Stimulated activated CD4-positive, alpha-beta T cell treated with anti-CD3 and anti-CD28 coated beads, Interleukin-2, amount 100 ng/mL, for 48 hours (primary cell): ENCODE measurements at places on chromosomes 6 and 20.

DNA sequence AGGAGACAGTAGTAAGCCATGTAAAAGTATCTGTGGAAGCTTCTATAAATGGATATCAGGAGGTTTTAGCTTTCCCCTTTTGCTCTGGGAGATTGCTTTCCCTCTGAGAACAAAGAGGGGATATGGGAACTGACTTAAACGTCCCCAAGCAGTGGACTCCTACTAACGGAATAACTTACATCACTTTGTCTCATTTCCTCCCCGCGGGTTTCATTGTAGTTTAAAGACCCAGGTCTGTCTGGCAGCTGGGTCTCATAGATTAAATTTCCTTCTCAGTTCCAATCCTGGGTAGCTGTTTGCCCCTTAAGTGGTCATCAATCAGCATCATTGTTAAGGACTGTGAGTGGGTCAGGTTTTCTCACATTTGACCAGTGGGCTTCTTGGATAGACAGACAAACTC lies 68.7 kb downstream of the PLAGL1 start:
- DNase-seq = no peak

DNA sequence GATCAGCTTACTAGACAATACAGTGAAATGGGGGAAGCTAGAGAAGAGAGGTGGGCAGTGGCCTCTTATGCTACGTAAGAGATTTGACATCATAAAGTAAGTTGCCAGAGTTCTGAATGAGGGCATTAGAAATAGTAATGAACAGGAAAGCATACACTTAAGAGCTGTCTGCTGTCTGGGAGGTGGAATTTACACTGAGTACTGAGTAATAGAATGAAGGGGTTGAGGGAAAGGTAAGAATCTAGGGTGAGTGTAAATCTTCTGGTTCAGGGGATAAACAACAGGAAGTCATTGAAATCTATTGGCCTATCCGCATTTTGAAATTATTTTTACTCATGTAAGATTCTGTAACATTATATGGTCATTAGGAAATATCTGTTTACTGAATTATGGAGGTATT lies 35.8 kb downstream of the HLA-DMB start:
- no peak for DNase-seq

DNA sequence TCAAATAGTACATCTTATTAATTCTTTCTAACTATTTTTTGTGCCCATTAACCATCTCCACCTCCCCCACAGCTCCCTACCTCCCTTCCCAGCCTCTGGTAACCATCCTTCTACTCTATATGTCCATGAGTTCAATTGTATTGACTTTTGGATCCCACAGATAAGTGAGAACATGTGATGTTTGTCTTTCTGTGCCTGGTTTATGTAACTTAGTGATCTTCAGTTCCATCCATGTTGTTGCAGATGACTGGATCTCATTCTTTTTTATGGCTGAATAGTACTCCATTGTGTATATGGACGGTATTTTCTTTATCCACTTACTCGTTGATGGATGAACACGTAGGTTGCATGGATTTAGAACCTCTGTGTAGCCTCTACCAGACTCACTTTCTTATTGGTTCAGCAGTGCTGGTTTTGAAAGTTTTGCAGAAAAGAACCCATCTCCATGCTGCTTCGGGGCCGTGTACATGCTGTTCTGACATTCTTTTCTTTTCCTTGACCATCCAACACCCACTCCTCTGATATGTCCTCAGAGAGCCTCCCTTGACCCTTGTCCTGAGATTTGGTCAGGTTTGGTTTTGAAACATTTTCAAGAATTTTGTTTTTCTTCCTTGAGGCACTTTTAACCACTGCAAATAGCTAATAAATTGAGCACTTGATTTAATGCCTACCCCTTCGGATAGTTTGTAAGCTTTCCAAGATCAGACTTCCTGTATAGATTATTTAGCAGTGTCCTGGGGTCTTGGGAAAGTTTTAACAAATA lies 231.2 kb upstream of the ZFP64 start:
- no peak for DNase-seq

DNA sequence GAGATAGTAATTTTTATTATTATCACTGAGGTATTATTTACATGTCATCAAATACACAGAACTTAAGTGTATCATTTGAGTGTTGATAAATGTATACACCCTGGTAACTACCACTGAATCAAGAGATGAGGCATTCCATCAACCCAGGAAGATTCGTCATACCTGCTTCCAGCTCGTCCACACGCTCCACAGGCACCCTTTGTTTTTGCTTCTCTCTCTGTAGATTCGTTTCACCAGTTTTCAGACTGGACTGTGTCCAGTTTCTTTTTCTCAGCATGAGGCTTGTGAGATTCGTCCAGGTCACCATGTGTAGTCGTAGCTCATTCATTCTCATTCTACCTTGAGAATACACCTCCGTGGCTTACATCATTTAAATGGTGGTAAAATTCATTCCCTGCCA lies 64.5 kb downstream of the BFSP1 start:
- no peak for DNase-seq

GRCh38 chr6:159727717-159728445 lies 575 bp downstream of the WTAP start:
- DNase-seq = no peak

DNA sequence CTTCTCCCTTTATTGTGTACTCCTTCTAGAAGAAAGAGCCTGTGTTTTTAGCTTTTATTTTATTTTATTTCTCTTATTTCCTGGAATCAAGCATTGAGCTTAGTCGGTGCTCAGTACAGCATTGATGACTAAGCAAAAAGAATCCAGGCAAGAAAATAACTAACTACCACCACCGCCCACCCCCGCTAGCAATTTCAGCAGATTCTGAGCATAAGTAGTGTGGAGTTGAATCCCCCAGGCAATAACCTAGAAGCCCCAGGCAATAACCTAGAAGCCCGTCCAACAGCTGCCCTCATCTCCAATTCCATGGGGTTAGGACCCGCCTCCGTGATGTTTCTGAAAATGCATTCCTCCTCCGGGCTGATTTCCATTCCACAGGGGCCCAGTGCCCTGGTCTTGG lies 258.0 kb upstream of the TAB2 start:
- no peak for DNase-seq

DNA sequence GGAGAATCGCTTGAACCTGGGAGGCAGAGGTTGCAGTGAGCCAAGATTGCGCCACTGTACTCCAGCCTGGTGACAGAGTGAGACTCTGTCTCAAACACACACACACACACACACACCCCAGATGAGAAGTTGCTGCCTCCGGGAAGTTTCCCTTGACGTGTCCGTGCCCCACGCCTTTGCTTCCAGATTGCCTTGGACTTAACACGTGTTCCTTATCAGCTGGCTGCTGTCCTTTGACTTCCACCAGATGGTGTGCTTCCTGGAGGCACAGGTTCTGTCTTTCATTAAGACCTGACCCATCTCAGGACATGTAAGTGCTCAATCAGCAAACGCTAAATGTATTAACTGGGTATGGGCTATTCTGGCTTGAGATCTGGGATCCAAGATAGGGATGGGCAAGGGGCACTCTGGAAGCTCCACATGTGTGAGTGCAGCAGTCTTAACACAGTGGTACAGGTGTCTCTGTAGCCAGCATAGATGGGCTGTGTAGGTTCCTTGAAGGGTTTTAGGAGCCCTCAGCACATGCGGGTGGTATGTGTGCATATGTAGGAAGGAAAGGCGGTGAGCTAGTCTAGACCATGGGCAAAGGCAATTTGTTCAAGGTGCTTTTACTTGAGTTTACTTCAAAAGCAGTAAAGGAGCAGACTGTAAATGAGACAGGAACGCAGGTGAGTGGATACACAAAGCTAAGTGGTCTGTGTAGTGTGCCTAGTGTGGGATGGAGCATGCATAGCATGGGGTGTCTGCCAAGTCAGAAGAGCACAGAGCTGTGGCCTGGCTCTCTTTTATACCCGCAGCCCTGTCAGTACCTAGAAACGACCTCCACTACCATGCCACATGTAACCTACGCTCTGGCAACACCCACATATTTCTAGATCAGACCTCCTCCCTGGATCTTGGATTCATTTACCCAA lies 11.6 kb downstream of the PIGT start:
- no peak for DNase-seq

DNA sequence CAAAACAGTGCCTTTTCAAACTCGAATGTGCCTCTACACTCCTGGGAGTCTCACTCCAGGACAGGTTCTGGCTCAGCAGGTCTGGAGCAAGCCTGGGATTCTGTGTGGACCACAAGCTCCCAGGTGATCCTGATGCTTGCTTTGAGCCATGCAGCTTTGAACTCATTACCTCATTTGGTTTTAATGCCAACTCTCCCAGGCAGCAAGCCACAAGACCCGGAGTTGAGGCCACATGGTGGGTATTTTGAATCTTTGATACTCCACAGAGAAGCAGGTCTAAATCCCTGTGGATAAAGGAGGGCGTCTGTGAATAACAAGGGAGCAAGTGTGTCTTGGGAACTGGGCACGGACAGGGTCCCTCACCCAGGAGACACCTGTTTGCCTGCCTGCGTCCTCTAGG lies 205.4 kb upstream of the CST7 start:
- no peak for DNase-seq

- DNase-seq = no peak
These were observed 56.6 kb upstream of the POU3F2 start for GRCh38 chr6:98777762-98778161.

- no peak for DNase-seq
These were observed 284.5 kb downstream of the UST start for GRCh38 chr6:149031201-149031858.

DNA sequence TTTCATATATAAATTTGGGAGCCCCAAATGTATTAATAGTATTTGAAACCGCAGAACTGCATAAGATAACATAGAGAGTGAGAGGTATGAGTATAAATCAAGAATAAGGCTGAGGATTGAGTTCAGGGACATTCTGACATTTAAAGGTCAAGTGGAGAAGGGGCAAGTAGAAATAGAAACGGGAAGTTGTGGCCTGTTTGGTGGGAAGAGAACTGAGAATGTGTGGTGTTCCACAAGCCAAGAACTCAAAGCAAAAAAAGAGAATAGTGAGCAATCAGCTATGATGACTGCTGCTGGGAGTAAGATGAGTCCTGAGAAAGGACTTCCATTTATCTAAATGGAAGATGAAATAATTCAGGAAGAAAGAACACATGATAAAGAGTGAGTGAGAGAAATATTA lies 418.4 kb downstream of the CD109 start:
- DNase-seq = no peak

DNA sequence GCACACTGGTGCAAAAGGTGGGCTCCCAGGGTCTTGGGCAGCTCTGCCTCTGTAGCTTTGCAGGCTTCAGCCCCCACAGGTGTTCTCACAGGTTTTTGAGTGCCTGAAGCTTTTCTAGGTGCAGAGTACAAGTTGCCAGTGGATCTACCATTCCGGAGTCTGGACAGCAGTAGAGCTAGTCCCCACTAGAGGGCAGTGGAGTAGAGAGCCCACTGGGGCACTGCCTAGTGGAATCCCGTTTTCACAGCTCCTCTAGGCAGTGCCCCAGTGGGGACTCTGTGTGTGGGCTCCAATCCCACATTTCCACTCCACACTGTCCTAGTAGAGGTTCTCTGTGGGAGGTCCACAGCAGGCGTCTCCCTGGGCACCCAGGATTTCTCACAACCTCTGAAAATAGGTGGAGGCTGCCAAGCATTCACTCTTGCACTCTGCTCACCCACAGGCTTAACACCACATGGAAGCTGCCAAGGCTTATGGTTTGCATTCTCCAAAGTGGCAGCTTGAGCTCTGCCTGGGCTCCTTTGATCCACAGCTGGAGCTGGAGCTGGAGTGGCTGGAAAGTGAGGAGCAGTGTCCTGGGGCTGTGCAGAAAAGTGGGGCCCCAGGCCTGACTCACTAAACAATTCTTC lies 86.3 kb upstream of the PROKR2 start:
- DNase-seq = peak; percentile 15

- DNase-seq = no peak
These were observed 113.6 kb upstream of the EMILIN3 start for GRCh38 chr20:41480054-41480770.

DNA sequence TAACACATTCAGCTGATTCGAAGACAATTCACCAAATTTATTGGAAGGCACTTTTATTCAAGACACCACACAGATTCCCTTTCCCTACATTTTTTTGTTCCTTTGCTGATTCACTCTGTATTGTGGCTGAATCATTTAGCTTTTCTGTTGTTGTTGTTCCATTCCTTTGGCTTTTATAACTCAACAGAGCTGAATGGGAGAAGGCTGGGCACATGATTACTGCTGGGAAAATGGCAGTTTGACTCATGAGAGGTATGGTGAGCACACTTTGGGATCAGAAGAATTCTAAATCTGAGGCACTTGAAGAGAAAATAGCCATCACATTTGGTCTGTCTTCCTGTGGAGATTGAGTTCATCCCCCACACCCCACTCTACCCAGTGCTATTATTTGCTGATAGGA lies 15.7 kb upstream of the SAYSD1 start:
- no peak for DNase-seq

DNA sequence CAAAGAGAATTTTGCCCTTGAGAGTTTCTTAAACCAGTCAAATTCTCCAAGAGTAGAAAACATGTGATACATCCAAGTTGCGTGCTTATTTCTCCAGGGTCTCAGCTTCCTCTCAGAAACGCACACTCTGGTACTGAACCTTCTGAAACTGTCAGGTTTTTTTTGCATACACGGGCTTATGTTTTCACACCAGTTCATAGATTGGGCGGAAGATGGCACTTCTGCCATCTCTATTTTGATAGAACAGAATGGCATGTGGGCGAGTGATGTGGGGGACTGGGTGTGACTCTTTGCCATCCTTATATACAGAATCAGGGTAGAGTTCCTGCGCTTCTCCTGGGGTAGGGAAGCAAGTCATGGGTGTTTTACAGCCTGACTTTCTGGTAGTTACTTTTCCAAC lies 56.4 kb downstream of the ADTRP start:
- DNase-seq = no peak

DNA sequence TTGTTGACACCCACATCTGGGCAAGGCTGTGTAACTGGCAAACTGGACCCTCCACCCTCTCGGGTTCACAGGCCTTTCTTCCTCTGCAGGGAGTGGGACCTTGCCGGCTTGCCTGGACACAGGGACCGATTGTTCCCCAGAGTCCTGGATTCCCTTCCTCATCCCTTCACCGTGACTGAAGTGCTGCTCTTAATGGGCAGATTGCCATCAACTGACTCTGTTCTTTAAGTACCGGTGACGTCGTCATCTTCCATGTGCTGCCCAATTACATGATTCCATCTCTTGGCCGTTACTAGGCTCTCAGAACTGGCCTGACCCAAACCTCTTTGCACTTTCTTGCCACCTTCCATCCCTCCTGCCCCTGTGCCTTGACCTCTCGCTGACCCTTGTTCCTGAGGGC lies 85.4 kb downstream of the EYA4 start:
- DNase-seq = no peak

GRCh38 chr6:36598326-36598725 lies 4.2 kb downstream of the SRSF3 start:
- no peak for DNase-seq

GRCh38 chr6:156098839-156099238 lies 643.2 kb upstream of the NOX3 start:
- DNase-seq = no peak
